Activated CD8-positive, alpha-beta memory T cell treated with anti-CD3 and anti-CD28 coated beads for 48 hours (primary cell): ENCODE measurements at places on chromosomes 11 and 22.

- no peak for DNase-seq
Observed at GRCh38 chr22:27576413-27576812, 225.1 kb downstream of the MN1 start.

DNA sequence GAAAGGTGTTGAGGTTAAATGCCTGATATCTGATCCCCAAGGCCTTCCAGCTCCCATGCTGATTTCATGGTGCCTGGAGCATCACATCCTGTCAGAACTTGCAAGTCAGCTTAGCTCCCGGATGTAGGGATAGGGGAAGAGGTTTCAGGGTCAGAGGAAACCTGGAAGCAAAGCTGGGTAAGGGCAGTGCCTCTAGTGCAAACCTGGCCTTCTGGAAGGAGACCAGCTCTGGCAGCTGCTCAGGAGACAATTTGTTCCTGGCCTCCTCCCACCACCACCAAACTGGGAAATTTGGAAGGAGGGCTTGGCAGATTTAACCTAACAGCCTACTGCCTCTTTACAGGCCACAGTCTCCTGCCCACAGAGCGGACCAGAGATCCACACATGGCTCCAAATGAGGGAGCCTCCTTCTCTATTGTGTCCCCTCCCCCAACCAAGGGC, 9.2 kb upstream of the TSKU start:
- no peak for DNase-seq

- no peak for DNase-seq
Observed at GRCh38 chr11:10496296-10496936, 41.4 kb downstream of the AMPD3 start.

GRCh38 chr11:31824332-31824878, 13.3 kb upstream of the PAX6 start:
- no peak for DNase-seq

- DNase-seq = no peak
Observed at GRCh38 chr11:39021539-39021938, 2423.5 kb upstream of the RAG2 start.
